ENCODE measurements at places on chromosomes 4 and X.

DNA sequence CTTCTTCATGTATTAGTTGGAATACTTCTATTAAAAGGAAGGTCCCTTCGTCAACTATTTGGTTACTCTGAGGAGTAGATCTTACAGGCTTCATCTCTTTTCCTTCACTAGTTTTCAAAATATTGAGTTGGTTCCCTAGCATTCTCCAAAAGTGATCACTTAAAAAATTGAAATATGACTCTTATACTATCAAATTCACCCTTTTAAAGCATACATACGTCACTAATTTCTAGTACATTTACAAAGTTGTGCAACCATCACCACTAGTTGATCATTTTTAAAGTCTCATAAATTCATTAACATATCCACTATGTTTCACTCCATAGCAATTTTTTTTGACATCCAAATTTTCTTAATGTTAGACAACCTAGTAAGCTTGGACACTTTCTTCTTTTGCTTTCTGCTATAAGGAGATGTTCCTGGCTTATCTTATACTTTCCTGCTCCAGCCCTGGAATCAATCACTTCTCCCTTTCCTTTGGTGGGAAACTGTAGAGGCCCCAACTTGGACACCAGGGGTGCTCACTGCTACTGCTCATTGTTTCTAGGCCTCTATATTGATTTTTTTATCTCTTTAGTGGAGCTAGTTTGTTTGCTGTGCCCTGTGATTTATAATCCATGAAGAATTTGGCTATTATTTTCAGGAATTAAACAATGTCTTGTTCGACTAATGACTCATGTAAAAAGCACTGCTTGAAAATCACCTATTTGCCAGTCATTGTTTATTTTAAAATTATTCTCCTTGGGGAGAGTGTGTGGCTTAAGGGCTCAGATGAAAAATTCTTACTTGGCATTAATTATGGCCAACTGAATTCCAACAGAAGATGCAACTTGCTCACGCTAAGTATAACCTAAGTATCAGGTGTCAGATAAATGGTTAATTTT lies 4.0 kb upstream of the ZFX start:
- peak; percentile 45 for DNase-seq

DNA sequence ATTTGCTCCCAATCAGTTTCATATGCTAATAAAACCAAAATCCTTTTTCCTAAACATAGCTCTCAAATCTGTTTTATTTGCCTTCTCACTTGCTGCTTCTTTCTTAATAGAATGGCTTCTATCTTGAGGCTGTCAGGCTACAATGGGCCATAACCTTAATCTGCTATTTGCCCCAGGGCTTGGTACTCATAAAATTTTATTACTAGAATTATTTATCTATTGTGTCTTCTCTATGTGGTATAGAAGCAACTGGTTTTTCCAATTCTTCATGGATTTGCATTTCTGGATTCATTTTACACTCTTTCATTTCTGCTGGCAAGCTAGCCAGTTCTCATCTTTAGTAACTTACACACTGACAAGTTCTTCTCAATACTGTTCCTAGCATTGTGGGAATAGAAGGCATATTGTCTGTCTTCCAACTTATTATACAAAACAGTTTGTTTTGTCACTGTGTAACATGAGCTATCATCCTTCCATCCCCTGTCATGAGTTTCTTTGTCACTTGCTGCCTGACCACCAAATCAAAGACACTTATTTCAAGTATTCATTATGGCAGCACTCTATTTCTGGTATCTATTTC lies 96.6 kb upstream of the KCNIP4 start:
- DNase-seq: no peak

- DNase-seq: no peak
These were observed 1136.9 kb upstream of the PRKX start for GRCh38 chrX:4850312-4850711.

- no peak for DNase-seq
These were observed 2.6 kb downstream of the TIFA start for GRCh38 chr4:112282860-112283667.

- DNase-seq: peak; percentile 5
These were observed 1016.5 kb downstream of the SH3BGRL start for GRCh38 chrX:82218361-82218760.

DNA sequence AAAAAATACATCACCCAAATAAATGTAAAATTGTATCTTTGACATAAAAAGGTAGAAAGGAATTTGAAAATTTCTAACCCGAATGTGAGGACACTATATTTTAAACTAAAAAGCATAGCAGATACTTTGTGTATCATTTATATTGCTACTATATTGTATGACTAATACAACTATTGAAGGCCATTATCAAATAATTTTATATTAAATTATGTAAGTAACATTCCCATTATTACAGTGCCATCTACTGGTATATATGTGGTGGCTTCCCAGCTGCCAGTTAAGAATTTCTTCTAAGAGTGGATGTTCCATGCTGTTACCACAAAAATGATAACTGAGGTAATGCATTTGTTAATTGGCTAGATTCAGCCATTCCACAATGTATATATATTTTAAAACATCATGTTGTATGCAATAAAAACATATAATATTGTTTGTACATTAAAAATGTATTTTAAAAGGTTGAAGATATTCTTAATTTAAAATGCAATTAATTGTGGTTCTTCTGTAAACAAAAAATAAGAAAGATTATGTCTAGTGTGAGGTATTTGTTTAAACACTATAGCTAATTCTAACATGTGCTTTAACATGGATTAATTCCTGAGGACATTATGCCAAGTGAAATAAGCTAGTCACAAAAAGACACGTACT lies 65.3 kb downstream of the EGF start:
- peak; percentile 55 for DNase-seq

- no peak for DNase-seq
These were observed 1454.7 kb upstream of the IGFBP7 start for GRCh38 chr4:58564695-58565475.
